HT-29 (cell line): ENCODE measurements at places on chromosomes 1 and 21. TPM values are rescaled to one million over a fixed set of nuclear protein-coding genes. Genes with fewer than 3 reads are reported as not detected.

GRCh38 chr1:20371411-20371810 lies 80.7 kb downstream of the VWA5B1 start:
- no peak for DNase-seq

GRCh38 chr21:32732544-32732943 lies 4.7 kb upstream of the SYNJ1 start:
- DNase-seq = no peak

DNA sequence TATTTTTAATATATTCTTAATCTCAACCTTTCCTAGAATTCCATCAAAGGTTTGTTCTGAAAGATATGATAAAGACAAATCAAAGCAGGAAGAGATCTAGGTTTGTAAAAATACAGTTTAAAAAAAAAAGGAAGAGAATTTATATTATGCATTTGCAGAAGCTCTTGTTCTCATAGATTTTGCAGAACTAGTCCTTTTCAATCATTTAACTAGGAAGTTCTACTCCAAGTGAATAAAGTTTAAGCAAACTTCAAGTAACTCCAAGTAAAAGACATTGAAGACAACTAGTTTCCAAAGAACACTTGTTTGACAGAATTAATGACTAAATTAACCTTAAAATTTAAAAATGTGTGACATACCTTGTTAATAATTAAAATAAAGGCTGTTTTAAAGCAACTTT lies 55.9 kb downstream of the HNRNPR start:
- DNase-seq = no peak

- DNase-seq = no peak
Measured at GRCh38 chr1:34671887-34672286, 83.0 kb upstream of the GJB5 start.

DNA sequence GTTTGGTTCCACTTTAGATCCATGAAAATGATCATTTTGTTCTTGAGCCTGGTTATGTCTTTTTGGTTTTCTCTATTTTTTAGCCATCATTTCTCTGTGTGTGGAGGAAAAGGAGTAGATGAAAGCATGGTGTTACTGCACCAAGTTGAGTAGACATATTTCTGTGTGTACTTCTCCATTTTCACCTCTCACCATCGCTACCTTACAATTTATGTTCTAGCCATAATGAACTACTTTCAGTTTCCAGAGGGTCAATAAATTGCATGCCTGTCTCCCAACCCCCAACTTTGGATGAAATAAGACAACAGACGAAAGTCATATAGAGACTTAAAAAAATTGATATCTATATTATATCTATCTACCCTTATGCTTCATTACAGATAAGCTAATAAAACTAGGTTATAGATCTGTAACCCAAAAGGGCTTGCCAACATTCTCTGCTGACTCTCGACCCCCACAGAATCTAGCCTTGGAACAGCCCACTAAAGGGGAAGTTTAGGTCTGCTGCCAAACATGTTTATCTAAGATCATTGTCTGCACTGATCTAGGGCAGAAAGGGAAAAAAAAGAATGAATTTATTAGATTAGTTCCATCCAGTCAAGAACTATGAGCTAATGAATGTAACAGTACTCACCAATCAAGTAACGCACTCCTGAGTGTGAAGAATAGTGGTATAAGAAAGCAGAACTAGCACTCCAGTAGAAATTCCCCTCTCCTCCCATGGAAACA lies 7.5 kb upstream of the MAN1A2 start:
- no peak for DNase-seq

GRCh38 chr1:239125027-239125426 lies 261.3 kb upstream of the CHRM3 start:
- DNase-seq = no peak

GRCh38 chr1:68918563-68918962 lies 421.7 kb upstream of the DEPDC1 start:
- no peak for DNase-seq

DNA sequence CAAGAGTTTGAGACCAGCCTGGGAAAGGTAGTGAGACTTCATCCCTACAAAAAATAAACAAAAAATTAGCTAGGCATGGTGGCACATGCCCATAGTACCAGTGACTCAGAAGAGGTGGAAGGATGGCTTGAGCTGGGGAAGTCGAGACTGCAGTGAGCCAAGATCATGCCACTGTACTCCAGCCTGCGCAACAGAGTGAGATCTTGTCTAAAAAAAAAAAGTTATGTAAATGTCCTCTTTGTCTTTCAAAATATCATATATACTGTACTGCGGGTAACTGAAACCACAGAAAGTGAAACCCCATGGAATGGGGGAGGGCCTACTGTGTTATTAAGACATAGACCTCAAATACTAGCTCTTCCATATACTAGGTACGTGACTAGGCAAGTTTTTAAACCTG lies 20.8 kb downstream of the ACADM start:
- DNase-seq = no peak

Gene OR2AK2
- total RNA-seq = not detected in 2 replicates

Gene ZNF648
- not detected in 2 replicates for total RNA-seq

GRCh38 chr21:19853709-19854575 lies 1144.3 kb upstream of the NCAM2 start:
- no peak for DNase-seq

GRCh38 chr1:47967864-47968555 lies 29.2 kb downstream of the TRABD2B start:
- no peak for DNase-seq

- no peak for DNase-seq
Measured at GRCh38 chr1:160466961-160467360, 56.1 kb downstream of the SLAMF6 start.

DNA sequence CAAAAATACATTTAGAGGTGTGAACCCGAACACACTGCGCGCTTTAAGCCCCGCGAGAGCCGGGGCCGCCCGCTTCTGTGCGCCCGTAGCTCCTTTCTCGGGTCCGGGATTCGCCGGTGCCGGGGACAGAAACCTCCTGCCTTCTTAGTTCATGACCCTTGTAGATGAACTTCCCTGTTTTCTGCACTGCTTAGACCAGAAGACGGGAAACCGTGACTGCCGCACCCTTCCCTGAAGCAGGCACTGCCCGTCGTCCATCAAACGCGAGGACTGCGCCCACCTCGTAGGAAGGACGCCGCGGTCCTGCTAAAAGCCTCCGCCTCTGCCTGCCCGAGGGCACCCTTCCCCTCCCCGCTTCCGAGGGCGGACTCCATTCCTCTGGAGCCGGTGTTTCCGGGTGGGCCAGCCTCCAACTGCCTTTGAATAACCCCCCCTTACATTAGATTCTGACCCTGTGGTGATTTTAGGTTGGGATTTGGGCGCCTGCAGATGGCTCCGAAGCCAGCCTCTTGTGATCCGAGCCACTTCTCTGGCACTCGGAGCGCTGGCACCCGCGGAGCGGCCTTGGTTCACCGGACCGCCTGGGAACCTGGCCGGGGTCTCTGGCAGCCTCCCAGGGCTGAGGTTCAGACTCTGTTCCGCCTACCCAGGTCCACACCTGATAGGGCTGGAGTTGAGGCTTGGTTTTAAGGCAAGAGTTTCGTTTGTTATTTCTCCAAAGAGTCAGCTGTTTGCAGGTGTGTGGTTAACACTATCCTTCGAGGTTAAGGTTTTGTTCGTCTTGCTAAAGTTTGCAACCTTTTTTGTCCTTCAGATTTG lies 1.2 kb upstream of the PTTG1IP start:
- DNase-seq = no peak
